ENCODE measurements at places on chromosomes 2 and 18.

GRCh38 chr2:206989311-206989710 lies 50.0 kb downstream of the CPO start:
- DNase-seq: no peak

DNA sequence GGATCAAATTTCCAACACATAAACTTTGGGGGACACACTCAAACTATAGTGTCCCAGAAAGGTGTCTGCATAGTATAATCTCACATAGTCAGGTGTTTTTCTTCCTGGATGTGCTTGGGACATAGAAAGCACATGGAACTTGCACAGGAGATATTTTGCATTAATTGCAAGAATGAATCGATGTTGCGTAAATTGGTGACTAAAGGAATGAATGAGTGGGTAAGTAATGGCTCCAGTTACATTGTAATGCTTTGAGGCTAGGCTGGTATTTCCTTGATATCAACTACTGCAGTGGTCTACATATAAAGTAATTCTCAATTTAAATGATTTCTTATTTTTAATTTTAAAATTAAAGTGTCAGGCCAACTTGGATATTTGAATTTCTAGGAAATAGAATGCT lies 53.4 kb downstream of the SH3RF3 start:
- DNase-seq: no peak

- DNase-seq: no peak
Measured at GRCh38 chr2:224595518-224595917, 10.4 kb upstream of the CUL3 start.

DNA sequence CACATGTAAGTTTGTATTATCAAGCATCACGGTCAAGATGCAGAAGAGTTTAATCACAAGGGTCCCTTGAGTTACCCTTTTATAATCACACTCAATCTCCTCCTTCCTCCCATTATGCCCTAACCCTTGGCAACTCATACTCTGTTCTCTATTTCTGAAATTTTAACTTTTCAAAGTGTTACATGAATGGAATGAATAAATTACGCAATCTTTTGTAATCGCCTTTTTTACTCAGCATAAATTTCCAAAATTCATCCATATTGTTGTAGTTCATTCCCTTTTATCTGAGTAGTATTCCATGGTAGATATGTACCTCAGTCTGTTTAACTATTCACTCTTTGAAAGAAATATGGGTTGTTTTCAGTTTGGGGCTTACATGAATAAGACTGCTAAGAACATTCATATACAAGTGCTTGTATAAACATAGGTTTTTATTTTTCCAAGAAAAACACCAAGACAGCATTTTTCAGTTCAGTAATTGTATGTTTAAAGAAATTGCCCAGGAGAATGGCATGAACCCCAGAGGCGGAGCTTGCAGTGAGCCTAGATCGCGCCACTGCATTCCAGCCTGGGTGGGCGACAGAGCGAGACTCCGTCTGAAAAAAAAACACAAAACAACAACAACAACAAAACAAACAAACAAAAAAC lies 430.9 kb upstream of the KCNH7 start:
- DNase-seq: no peak

DNA sequence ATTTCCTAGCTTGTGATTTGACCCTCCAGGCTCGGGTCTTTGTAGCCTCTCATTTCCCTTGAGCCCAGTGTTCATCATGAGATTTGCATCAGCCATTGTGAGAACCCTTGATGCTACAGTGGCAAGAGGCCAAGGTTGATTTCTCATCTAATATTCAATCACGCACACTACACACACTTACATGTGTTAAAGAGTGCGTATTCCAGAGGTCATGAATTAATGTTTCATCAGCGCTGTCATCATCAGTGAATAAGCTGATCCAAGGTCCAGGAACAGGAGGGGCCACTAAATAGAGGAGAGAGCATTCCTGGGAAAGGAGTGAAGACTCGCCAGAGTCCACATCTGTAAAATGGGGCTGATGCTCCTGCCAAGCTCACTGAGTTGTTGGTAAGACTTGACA lies 276.1 kb upstream of the SIX2 start:
- no peak for DNase-seq

DNA sequence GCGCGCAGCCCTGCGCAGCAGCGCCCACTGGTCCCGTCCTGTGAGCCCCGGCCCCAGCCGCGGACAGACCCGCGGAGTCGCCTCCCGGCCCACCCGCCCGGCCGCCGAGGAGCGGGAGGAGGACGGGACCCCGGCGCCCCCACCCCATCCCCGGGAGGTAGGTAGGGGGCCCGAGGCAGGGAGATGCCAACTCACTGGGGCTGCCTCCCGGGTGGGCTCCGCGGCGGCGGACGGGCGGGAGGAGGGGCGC lies 160 bp downstream of the SPTBN1 start:
- DNase-seq: no peak

DNA sequence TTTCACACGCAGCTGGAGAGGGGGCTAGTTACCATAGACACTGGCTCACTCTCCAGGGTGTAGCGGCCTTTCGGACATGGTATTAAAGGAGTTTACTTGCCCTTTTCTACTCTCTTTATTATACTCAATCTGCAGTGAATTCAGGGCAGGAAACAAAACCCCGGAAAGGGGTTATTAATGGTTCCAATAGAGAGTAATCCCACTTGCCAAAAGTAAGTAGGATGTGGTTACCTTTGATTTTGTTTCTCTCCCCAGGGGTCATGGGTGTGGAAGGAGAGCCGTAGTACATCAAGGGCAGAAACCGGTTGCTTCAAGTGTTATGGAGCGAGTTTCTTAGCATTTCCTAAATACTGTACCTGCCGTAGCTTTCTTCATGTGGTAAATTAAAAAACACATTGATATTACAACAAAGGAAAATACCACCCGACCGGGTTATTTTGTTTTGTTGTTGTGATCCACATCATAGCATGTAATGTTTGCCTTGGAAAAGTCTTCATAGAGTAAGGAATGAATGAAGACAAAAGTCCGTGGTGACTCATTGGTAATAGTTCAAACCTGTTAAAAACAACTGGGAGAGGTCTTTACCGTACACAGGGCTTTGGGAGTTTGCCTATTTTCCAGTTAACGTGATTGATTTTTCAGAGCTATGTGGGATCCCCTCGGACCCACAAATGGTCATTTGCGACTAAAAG lies 71.5 kb downstream of the SLC4A3 start:
- DNase-seq: no peak

DNA sequence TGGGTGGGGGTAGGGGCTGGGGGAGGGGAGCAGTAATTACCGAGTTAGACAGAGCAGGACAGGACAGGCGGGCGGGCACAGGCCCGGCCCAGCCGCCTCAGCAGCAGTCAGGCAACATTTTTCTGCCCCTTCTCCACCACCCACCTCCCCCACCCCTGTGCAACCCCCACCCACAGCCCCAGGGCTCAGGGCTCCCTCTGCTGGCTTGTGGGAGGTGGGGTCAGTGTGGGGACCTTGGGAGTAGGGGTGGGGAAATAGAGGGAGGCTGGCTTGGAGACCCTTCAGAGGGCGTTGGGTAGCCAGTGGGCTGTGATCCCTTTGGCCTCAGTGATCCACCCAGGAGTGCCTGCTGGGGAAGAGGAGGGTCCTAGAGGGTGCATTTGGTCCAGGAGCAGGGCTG lies 6.4 kb downstream of the WNT6 start:
- no peak for DNase-seq

- no peak for DNase-seq
Measured at GRCh38 chr2:62586981-62587380, 81.0 kb upstream of the TMEM17 start.

DNA sequence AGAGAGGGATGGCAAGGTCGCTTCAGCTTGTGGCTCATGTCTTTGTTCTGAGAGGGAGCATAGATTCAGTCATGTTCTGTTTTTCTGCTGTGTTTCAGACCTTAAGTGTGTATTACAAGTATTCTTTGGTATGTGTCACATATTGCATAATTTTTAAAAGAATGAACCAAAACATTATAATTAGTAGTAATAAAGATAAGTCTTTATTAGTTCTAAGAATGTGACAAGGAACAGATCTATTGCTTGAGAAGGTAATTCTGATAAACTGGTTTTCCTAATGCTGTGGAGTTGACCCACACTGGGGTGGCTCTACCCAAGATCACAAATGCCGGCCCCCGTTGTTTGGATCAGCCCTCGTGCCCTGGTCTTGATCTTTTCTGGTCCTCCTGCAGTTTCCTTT lies 124.3 kb upstream of the FOSL2 start:
- DNase-seq: no peak

DNA sequence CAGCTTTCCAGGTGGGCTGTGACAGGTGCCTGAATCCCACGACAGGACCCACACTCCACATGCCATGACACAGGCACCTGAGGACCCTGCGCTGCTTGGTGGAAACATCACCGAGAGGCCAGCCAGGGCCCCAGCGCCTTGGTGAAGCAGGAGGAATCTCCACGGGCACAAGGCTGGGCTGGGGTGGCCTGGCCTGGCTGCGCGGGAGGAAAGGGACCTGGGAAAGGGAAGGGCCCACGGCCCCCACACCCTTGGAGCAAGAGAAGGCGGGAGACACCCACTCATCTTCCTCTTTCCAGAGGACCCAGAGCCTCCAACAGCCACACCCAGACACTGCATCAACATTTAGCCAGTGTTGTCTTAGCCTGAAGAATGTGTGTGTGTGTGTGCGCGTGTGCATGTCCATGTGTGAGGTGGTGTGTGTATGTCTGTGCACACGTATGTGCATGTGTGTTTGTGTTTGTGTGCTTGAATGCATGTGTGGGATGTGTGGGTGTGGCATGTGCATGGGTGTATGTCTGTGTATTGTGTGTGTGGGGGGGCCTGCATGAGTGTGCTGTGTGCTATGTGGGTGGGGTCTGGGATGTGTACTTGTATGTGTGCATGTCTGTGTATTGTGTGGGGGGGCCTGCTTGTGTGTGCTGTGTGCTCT lies 6.3 kb upstream of the OTOS start:
- DNase-seq: no peak

DNA sequence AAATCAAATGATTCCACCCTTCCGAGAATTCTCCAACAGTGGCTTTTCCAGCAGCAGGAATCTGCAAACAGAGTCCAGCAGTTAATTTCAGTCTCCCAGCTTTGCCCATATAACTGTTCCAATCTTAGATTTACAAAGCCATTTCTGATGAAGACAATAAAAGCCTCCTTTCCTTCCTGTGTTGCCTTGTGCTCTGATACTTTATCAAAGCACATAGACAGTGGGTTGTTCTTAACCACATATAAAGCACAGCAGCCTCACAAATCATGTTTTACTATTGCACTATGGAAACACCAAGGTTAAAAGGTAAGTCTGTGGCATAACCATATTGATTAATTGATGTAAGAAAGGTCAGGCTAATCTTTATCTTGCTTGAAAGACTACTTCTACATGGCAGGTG lies 89.8 kb upstream of the MMADHC start:
- no peak for DNase-seq

- no peak for DNase-seq
Measured at GRCh38 chr2:118850168-118850900, 2.9 kb upstream of the EN1 start.

- DNase-seq: no peak
Measured at GRCh38 chr2:176146645-176147044, 4.7 kb upstream of the HOXD4 start.

- DNase-seq: no peak
Measured at GRCh38 chr2:224927011-224927410, 115.3 kb downstream of the DOCK10 start.

GRCh38 chr18:73023975-73024374 lies 156.2 kb upstream of the NETO1 start:
- no peak for DNase-seq

GRCh38 chr18:31207391-31207790 lies 44.7 kb upstream of the DSC1 start:
- DNase-seq: no peak

DNA sequence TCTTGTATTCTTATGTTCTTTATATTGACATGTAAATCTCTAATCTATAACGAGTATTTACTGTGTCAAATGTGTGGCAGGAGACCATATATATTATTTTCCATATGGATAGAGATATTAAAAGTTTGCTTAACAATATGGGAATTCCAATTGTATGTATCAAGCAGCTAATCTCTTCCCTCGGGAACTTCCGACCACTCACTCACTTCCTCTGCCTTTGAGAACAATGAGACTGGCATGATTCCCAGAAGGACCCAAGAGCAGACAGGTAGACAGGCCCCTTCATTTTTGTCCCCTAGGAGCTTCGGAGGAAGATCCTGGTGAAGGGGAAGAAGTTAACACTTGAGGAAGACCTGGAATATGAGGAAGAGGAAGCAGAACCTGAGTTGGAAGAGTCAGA lies 24.1 kb downstream of the PLCD4 start:
- no peak for DNase-seq

DNA sequence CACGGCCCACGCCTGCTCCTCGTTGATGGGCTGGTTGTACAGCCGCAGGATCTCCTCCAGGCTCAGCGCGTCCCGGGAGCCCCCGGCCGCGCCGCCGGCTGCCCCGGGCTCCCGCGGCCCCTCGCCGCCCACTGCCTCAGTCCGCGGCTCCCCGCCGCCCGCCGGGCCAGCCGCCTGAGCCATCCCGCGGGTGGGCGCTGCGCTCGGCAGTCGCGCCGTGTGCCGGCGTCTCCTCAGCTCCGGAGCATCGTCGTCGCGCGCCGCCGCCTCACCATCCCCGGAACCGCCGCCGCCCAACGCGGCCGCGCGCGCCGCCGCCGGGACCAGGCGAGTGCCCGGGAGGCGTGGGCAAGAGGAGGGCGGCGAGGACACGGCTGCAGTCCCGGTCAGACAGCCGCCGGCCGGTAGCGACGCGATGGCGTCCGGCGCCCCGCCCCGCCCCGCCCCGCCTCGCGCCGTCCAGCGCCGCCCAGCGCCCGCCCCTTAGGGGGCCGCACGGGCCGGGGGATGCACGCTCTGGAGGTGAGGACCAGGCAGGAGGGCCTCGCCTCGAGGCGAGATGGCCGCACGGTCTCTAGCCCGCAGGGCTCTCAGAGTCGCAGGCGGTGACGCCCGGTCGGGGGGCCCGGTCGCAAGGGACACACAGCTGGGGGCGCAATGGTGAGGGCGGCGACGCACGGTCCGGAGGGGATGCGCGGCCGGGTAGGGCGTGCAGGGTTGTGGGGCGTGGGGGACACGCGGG lies at the start of gene SPIRE1:
Gene SPIRE1 (minus strand): TSS at position 424 of the 742 bp plus-strand sequence. CDS start 241 bp downstream, at position 183.
- no peak for DNase-seq

DNA sequence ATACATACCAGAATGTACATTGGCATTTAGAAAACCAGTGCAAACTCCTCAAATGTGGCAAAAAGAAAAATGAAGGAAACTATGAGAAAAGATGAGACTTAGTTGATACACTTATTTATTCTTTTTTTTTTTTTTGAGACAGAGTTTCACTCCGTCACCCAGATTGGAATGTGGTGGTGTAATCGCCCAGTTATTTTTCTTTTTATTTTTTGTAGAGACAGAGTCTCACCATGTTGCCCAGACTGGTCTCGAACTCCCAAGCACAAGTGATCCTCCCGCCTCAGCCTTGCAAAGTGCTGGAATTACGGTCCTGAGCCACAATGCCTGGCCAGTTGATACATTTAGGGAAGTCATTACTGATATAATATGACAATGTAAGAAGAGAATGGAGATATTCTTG lies 274.2 kb upstream of the LRATD1 start:
- DNase-seq: no peak

DNA sequence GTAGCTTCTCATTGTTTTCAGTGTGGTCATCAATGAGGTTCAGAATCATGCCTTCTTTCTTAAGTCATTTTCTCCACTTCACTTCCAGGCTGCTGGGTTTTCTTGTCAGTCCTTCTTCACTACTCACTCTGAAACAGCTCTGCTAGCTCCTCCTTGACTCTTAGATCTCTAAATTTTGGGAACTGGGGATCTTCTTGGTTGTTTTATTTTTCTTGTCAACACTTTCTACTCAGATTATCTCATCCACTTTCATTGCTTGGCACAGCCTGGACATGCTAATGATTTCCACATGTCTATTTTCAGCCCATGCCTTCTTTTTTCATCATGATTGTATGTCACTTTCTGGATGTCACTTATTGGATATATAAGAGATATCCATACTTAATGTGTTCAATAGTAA lies 517.8 kb upstream of the DSEL start:
- no peak for DNase-seq

GRCh38 chr18:79680891-79681339 lies 1.3 kb downstream of the CTDP1 start:
- no peak for DNase-seq
